ENCODE measurements at places on chromosomes 3 and 15.

DNA sequence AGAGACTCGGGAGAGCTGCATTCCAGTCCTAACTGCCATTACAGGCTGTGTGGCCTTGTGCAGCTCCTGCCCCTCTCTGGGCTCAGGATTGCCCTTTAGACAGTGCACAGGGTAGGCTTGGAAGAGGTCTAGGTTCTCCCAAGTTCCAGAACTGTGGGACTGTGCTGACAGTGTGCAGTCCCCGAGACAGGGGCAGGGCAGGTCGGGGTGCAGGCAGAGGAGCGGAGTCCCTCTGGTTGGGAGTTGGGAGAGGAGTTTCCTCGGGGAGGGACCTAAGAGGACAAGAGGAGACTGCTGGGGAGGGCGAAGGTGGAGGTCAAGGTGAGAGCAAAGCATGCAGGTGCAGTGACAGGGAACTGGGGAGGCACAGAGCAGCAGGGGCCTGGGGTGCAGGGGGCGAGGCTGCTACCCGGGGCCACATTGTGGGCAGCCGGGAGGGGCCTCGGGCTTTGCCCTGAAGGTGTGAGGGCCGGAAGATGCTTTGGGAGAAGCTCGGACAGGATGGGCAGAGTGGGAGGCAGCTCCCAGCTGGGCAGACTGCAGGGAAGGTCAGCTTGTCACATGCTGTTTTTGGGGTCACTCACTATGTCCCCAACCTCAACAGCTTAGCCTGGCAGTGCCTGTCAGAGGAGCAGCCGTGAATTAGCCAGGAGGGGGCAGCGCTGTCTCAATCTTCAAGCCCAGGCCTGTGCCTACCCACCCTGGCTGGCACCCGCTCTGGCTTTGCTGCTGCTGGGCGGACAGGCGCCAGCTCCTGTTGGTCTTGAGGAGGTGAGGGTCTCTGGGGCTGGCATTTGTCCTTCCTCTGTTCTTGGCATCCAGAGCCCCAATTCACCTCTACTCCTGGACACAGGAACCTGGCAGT is 15.4 kb upstream of the CSPG4 start:
- DNase-seq: peak; percentile 43

- DNase-seq: no peak
Measured at GRCh38 chr3:26960382-26960781, 337.8 kb downstream of the LRRC3B start.

DNA sequence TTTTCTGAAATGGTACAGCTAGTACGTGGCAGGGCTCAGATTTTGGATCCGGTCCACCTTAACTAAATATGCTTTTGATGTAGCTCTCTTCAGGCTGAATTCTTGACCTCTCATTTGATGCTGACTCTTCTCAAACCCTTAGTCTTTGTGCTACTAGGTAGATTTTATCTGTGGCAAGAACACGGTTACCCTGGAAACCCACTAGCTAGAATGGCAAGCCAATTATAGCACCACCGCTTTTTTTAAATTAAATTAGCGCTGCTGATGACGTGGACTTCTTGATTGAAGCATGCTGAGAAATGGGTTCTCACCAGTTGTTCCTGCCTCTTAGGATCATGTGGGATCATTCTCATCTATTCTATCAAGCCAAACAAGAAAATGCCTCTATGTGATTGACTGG is 421.5 kb downstream of the LPP start:
- no peak for DNase-seq

- DNase-seq: no peak
Measured at GRCh38 chr3:189646853-189647542, 15.8 kb downstream of the TP63 start.

DNA sequence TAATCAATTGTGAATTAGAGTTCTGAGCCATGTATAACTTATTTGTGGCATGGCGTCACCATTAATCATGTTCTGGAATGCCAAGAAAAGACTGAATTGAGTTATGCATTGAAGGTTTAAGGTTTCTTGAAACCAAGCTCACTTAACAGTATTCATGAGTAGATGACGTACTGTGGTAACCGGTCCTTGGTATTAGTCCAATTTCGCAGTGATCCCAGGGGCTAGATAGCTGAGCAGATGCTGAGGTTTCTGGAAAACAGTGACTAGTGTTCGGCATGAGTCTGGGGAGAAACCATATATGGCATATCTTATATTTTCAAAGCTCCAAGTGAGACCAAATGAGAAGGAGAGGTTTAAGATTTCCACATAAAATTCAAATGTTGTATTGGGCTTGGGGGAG is 218.3 kb upstream of the LYSMD4 start:
- DNase-seq: no peak
